ENCODE measurements at places on chromosomes 3 and 15.

DNA sequence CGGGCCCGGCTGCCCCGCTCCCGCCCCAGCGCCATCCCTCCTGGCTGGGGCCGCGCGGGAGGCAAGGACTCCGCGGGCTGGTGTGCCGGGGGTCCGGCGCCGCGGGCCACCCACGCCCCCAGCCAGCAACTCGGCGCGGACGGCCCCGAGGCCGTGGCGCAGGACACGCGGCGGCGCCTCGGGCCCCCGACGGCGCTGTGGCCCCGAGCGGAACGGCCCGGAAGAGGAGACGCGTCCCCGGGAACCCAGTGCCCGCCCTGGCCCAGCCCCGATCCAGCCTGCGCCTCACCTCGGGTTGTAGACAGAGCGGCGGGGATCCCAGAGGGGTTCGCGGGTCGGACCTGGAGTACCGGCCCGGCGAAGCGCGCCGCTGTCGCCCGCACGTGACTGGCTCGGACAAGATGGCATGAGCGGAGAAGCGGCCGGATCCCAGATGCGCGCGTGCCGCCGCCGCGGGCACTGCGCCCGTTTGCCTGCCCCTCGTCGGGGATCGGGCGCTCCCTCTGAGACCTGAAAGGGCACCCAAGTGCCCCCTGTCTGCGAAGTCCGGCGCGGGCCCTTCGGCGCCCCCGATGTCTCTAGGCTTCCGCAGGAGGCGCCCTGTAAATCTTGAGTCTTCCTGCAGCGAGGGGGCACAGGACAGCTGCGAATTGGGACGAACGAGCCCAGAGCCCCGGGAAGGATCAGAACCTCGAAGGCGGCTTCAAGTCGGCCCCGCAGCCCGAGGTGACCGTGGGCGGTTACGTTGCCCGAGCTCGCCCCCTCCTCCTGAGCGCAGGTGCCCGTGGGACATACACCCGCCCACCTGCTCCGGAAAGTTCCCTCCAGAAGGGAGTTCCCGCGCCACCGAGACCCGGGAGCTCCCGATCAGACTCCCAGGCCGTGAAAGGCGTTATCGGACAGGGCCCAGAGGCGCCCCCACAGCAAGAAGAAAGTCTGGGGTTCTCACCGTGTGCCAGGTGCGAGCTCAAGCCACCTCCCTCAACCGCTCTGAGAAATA, 598 bp upstream of the SFMBT1 start:
- no peak for DNase-seq

GRCh38 chr15:90230071-90230494, 3.7 kb downstream of the CIB1 start:
- DNase-seq = no peak

- DNase-seq = no peak
These were observed 154.5 kb downstream of the TMCO5A start for GRCh38 chr15:38088971-38089370.

- DNase-seq = no peak
These were observed 106.6 kb downstream of the MYH15 start for GRCh38 chr3:108403686-108404345.

DNA sequence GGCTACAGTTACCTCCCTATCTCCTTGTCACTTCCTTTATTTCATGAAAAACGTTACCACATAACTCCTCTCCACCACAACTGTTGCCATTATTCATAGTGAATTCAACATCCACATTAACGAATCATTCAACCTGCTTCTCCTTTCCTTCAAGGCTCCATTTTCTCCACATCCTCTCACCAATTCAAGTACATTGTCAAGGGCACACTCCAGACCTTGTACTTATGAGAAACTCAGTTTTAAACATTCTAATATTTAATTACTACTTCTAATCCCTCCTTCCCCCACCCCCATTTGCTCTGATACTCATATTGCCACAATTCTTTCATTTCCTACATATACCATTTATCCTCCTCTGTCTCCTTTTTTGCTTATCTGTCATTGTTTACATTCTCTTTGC, 871.2 kb downstream of the TUSC7 start:
- no peak for DNase-seq

GRCh38 chr15:98561169-98561941, 87.0 kb upstream of the IGF1R start:
- DNase-seq = no peak

DNA sequence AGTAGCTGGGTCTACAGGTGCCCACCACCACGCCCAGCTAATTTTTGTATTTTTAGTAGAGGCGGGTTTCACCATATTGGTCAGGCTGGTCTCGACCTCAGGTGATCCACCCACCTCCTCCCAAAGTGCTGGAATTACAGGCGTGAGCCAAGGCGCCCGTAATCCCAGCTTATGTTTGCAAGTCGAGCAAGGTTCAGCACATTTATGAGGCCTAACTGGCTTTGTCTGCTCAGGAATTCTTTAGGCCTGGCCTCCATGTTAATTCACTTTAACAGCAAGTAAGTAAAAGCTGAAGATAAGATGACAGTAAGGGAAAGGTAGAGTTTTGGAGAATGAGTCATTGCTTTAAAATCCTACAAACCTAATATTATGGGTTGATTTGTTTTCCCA, 24.6 kb downstream of the SIDT1 start:
- DNase-seq = no peak

DNA sequence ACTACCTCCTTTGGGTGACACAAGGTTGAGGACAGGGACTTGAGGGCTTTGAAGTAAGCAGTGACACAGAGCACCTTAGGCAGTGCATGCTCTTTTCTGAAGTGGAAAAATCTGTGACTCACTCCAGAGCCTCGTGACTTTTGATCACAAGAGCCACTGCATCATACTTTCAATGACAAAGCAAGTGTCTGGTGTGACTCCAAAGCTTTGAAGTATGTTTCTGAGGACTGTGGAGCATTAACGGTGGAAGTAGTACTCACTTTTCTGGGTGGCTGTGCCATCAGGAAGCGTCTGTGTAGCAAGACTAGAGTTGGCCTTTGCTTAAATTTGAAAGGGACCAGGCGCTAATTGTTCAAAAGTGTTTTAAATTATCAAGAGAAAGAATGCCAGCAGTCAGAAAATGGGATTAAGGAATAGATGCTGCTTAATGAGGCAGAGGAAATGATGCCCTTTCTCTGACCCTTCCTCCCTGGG, 210.7 kb upstream of the TRIM42 start:
- DNase-seq = no peak

GRCh38 chr3:13577181-13578121, 28.5 kb downstream of the FBLN2 start:
- DNase-seq = no peak

DNA sequence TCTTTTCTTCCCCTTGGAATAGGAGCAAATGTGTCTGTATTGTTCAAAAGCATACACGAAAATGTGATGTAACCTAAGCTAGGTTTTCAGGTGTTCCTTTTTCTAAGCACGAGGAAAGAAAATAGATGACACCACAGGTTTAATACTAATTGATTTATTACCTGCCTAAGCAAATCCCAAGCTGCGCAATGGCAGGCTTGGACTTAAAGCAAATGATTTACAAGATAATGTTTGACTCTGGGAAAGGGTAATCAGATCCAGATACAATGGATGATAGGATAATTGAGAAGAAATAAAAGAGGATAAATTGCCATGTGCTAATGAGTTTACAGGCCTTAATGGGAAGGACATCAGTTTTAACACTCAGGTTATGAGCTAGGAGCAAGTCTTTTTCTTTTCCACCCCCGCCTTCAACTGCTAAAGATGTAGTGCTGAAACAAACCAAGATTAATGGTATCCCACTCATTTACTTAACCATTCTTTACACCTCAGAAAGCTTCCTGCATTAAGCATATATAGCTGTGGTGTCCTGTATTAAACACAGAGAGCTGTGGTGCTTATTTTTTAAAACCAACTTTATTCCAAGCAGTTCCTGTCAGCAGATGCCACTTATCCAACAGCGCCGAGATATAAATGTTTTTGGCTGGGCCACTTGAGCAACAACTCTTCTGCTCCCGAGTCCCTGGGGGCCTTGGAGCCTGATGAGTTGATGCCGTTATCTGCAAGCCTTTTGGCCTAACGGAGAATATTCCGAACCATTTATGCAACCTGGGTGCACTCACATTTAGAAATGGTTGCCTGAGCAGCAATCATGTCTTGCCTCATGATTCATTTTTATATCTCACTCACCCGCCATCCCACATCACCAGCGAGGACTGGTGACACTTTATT, 205.5 kb downstream of the MECOM start:
- DNase-seq = no peak

- DNase-seq = no peak
These were observed 8.3 kb upstream of the SUCLG2 start for GRCh38 chr3:67662733-67663132.

All from NCI-H2029 treated with DMSO at 0.1 percent for 48 hours (cell line).